ENCODE measurements at places on chromosomes 11 and 22.

DNA sequence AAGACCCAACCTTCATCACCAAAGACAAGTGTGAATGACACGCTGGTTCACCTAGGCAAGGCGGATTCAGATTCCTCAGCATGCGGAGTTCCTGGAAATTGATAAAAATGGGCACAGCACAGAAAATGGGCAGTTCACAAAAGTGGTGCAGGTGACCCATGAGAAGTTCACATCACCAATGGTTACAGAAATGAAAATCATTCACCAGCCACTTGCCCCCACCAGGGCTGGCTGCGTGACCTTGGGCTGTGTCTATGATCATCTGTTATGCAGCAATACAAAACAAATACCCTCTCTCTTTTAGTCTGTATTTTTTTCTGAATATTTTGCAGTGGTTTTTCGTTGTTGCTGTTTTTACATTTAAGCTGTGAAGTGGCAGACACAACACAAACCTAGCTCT is 415.9 kb downstream of the TBC1D22A start:
- no peak for DNase-seq

DNA sequence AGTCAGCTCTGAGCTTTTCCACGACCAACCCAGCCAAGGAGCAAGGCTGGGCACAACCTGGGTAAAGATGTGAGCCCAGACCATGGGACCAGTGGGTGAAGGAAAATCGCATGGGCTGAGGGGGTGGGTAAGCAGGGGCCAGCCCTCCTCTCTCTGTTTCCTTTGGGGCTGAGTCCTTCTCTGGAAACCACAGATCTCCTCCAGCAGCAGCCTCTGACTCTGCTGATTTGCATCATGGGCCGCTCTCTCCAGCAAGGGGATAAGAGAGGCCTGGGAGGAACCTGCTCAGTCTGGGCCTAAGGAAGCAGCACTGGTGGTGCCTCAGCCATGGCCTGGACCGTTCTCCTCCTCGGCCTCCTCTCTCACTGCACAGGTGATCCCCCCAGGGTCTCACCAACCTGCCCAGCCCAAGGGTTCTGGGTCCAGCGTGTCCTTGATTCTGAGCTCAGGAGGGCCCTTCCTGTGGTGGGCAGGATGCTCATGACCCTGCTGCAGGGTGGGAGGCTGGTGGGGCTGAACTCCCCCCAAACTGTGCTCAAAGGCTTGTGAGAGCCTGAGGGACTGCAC is 67.8 kb downstream of the GGTLC2 start:
- DNase-seq, result peak; percentile 33

DNA sequence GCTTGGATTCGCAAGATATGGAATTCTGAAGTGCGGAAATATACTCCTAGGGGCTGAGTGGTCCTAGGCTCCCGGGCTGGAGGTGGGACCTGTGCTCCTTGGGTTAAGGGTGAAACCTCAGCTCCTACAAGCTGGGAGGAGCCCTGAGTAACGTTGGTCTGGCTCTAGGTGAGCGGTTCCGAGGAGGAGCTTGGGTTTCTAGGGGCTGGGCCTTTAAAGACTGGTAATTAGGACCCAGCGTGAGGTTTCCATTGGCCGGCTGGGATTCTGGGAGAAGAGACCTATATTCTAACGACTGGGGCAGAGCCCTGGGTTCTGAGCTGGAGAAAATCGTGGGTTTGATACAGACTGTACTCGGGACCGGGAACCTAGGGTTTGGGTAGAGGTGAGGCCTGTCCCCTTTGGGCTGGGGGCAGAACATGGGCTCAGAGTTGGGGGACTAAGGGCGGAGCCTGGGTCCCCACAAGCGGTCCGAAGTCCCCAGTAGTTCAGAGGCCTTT is 882 bp upstream of the MAP4K2 start:
- DNase-seq, result no peak

DNA sequence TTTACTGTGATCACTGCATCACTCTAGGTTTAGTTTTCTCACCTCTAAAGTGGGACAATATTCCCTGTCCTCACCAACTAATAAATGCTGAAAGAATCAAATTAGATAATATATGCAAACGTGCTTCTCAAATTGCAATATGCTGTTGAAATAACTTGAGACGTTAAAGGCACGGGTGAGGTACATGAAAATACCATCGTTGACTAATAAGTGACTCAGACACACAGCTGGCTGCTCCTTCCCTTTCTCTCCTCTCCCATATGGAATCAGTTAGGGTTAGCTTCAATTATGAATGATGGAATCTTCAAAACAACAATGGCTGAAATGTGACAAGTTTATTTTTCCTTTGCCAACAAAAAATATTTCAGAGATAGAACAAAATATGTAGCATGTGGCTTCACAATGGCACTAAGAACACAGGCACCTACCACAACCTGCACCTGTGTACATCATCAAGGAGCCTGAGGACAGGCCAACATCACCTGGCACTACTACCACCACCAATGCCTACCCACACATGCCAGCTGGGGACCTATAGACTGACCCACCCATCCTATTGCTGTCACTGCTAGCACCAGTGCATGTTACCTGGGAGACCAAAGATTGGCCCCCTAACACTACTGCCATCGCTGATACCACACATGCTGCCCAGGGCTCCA is 13.7 kb downstream of the GDPD4 start:
- DNase-seq, result no peak

DNA sequence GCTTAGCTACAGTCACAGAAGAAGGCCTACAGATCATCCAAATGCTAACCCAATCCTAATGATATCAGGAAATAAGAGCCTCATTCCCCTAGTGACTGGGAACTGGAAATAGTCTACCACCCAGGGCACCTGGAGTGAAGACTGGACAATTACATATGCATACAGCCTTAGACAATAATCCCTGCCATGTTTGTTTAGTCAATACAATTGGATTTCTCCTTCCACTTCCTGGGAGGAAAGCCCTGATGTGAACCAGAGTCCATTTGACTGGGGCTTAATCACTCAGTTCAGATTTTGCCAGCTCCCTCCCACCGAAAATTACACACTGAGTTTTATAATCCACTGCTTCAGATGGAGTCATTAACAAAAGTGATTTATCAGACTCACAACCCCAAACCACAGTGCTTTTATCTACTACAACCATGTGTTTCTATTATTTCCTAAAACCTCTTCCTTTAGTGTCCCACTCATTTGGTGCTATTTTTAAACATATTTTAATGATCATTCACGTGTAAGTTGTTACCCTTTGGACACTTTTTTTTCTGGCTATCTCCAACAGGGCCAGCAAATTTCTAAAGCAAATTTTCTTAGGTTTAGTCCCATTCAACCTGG is 29.9 kb downstream of the CWF19L2 start:
- no peak for DNase-seq

DNA sequence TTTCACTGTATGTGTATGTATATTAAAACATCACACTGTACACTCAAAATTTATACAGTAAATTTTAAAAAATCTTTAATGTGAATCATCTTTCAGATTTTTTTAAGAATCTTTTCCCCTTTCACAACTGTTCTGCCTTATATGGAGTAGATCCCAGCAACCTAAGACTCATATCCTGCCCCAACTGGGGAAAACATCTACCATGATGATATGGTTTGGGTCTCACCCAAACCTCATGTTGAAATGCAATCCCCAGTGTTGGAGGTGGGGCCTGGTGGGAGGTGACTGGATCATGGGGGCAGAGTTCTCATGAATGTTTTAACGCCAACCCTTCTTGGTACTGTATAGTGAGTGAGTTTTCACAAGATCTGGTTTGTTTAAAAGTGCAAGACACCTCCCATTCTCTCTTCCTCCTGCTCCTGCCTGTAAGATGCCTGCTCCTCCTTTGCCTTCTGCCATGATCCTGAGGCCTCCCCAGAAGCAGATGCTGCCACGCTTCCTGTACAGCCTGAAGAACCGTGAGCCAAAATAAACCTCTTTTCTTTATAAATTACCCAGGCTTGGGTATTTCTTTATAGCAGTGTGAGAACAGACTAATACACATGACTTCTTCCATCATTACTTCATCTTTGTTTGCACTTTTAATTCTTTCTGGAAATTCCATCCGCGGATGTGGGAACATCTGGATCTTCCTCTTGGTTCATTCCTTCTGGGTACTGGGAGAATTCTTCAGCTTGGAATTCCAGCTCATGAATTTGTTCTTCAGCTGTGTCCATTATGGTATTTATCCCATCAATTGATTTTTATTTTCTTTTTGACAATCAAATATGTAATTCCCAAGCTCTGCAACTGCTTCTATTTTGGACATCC is 36.9 kb downstream of the LINC01488 start:
- DNase-seq, result no peak

DNA sequence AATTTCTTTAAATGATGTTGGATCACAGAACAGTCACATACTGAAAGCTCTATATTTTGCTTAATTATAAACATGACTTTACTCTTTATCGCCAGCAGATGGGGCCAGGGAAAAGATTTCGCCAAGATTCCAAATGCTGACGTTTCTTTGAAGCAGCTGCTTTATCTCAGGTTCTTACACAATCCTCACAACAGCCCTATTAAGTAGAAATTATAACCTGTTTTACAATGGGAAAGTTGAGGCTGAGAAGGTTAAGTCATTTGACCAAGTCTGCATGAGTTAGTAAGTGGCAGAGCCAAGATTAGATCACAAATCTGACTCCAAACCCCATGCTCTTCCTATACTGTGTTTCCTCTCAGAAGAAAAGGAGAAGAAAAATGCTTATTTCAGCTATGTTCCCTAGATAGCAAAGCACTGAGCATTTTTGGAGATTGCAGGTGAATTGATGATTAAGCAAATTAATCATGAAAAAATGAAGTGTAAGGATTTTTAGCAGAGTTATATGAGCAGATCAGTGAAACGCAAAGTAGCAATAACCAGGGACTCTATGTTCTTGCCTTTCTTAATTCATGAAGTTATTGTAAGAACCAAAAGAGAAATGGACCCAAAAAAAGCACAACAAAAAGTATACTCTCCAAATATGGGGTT is 79.0 kb downstream of the AASDHPPT start:
- peak; percentile 2 for DNase-seq

DNA sequence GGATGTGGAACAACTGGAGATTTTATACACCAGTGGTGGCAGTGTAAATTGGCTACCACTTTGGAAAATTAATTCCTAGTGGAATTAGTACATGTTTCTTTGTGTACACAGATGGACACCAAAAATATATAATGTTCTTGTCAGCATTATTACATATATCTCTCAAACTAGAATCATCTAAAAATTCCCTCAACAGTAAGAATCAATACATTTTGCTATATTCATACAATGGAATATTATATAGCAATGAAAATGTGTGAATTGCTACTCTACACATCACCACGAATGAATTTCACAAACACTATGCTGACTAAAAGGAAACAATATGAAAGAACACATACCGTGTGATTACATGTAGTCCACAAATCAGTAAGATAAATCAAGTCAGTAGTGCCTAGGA is 33.9 kb downstream of the CCDC90B start:
- DNase-seq, result no peak

DNA sequence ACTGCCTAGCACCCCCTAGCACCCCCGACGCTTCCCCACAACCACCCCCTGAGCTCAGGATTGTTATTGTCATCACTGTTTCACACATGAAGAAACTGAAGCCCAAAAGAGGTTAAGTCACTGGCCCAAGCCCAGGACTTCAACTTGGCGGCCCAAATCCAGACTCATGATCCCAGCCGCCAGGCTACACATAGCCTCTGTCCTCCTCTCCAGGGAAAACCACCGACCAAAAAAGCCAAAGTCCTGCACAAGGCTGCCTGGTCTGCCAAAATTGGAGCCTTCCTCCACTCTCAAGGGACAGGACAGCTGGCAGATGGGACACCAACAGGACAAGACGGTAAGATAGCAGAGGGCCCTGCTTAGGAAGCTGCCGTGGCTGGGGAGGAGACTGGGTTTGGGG is 10.8 kb downstream of the L3MBTL2 start:
- DNase-seq, result no peak

GRCh38 chr11:66371627-66372415 is at the start of gene SLC29A2:
Gene SLC29A2, minus strand, starts transcription at chr11:66371760. Its CDS starts 169 bp downstream, at chr11:66371591.
- peak; percentile 41 for DNase-seq

DNA sequence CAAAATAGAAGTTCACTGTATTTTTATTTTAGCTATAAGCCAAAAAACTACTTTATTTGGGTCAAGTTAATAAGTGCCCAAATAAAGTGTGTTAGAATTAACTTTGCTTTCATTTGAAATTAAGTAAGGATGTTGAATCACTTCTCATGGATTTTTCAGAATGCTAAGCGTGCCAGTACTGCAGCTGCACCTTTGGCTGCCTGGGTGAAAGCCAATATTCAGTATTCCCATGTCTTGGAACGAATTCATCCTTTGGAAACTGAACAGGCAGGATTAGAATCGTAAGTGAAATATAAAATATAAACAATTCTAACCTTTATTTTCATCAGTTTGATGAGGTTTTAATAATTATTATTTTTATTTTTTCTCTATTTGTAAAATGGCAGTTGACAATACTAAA is 113.6 kb downstream of the DYNC2H1 start:
- DNase-seq, result no peak

Data from germinal center (tissue), 1 donor.